ENCODE measurements at places on chromosomes 1 and 21.
A peak's percentile ranks its signal among the peaks of the same experiment; 100 is the strongest.

GRCh38 chr1:18203645-18204044 is 96.0 kb downstream of the IGSF21 start:
- no peak for DNase-seq

GRCh38 chr1:208165659-208166058 is 78.5 kb downstream of the PLXNA2 start:
- DNase-seq, result no peak

- DNase-seq, result no peak
These were observed 1.6 kb downstream of the SLC44A3 start for GRCh38 chr1:94821636-94822305.

DNA sequence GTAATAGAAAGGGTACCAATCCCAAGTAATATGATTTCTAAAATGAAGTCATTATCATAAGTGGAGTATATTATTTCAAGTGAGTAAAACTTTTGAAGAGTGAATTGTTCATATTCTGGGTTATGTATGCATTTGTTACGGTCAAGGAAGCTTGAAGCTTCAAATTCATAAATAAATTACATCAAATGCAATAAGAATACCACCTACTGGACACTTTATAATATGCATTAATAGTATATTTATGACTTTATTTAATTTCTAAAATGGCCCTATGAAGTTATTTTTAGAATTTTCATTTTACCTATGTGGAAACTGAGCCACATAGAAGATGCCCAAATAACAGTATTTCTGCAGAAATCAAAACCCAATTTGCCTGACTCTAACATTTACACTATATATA is 260.6 kb downstream of the SMYD3 start:
- no peak for DNase-seq

DNA sequence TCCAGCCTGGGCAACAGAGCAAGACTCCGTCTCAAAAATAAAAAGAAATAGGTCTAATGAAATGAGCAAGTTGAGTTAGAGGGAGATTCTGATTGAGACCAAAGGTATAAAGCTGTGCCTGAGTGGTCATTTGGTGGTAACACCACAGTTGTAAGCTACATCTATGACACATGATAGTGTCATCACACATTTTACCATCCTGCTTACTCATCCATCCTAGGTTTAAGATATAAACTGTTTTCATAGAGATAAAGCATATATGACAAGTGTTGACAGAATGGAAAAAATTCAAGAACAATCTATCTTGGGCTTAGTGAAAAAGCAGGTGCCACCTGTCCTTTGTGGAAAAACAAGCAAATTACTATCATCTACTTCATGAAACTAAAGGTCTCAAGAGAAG is 7.1 kb upstream of the CFAP141 start:
- DNase-seq, result no peak

DNA sequence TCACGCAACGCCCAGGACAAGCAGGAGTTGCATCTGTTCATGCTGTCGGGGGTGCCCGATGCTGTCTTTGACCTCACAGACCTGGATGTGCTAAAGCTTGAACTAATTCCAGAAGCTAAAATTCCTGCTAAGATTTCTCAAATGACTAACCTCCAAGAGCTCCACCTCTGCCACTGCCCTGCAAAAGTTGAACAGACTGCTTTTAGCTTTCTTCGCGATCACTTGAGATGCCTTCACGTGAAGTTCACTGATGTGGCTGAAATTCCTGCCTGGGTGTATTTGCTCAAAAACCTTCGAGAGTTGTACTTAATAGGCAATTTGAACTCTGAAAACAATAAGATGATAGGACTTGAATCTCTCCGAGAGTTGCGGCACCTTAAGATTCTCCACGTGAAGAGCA is 60.4 kb upstream of the ZNF326 start:
- DNase-seq, result no peak

DNA sequence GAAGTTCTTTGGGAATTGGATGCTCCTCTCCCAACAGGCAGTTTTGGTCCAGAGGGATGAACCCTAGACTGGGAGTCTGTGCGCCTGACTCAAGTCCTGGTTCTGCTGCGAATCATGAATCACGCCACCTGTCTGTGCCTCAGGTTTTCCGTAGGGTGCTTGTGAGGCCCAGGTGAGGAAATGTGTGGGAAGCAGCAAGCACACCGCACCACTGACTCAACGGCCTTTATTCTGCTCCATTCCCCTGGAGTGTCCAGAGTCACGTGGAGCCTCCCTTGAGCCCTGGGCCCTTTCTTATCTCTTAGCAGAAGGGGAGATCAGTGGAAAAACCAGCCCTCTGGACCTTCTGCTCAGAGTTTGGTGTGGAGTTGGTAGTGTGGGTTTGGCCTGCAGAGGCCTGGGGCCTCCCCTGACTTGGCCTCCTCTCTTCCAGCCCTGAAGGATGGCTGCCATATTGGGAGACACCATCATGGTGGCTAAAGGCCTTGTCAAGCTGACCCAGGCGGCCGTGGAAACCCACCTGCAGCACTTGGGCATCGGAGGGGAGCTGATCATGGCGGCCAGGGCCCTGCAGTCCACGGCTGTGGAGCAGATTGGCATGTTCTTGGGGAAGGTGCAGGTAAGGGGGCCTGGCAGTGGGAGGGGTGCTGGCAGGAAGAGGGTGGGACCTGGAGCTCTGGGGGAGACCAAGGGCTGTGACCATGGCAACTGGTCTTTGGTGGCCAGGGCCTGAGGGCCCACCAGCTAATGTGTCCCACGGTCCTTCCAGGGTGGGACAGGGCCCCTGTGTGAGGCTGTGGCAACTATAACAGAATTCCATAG is 21.1 kb downstream of the COQ8A start:
- no peak for DNase-seq

GRCh38 chr1:17494114-17494729 is 45.3 kb upstream of the ARHGEF10L start:
- peak; percentile 12 for DNase-seq

DNA sequence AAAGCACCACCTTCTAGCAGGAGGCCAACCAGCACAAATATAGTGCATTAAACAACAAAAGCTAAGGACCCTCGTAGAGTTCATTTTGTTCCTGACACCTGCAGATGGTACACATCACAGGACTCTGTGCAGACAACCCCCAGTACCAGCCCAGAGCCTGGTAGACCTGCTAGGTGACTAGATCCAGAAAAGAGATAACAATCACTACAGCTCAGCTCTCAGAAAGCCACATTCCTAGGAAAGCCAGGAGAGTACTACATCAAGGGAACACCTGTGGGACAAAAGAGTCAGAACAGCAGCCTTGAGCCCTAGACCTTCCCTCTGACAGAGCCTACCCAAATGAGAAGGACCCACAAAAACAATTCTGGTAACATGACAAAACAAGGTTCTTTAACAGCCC is 344.7 kb upstream of the PTBP2 start:
- DNase-seq, result no peak

- DNase-seq, result no peak
These were observed 169.8 kb downstream of the C1orf21 start for GRCh38 chr1:184556665-184557064.

GRCh38 chr1:26907071-26907917 is 6.5 kb downstream of the NR0B2 start:
- DNase-seq, result no peak

DNA sequence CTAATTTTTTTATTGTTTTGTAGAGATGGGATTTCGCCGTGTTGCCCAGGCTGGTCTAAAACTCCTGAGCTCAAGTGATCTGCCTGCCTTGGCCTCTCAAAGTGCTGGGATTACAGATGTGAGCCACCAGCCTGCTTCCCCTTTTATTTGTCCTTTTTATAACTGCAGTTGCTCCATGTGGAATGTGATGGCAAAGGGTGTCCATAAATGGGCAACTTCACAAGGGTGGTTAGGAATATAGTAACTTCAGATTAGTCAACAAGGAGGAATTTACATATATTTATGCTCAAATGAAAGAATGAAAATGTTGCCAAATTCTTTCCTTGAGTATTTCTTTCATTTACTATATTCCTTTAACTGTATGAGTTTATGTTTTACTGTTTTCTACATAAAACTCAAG is 182.9 kb downstream of the BACH1 start:
- no peak for DNase-seq

DNA sequence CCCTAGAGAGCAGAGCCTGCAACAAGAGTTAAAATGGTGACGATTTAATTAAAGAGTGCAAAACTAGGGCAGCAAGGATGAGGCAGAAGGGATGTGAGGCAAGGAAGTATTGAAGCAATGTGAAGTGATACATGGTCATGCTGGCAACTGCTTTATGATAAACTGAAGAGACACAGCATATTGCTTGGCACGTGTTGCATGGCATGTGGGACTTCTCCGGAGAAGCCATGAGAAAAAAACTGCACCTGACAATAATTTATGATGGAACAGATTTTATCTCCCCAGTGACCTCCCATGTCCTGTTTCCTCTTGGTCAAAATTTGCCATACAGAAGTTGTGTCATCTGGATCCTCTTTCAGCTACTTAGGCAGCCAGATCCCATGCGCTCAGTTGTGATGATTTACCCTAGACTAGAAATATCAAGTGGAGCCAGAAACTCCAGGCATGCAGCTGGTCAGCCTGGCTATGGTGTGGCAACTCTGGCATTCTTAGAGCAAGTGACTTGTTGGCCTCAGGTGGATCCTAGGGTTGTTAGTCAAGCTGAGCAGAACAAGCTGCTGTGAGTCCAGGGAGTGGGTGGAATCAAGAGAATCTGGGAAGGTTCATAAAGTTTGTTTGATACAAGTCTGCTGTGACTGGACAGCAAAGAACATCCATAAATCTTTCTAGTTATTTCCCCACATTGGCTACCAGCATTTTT is 611.4 kb upstream of the USP24 start:
- no peak for DNase-seq

GRCh38 chr1:109477821-109478220 is 5.9 kb upstream of the ATXN7L2 start:
- DNase-seq, result no peak

GRCh38 chr21:35855484-35855883 is 204.8 kb downstream of the SETD4 start:
- DNase-seq, result no peak

GRCh38 chr1:210770396-210770984 is 363.5 kb downstream of the KCNH1 start:
- no peak for DNase-seq

DNA sequence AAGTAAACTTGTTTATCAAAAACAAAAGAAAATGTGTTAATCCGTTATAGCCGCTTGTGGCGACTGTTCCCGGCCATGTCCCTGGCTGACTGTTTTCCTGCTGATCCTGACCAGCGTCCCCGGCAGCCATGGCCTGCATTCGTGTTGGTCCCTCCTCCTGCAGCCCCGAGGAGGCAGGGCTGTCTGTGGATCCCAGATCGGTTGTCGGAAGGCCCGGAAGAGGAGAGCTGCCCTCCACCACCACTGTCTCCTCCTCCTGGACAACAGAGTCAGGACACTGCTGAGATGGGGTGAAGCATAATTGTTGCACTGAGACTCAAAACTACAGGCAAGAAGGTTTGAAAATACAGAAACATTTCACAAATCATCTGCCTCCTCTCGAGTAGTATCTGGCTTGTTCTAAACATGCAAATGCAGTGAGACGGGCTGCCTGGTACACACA is 3.6 kb upstream of the MXRA8 start:
- DNase-seq, result no peak

All from effector memory CD4-positive, alpha-beta T cell (primary cell).